Sciatic nerve (tissue), 2 donors: ENCODE measurements at places on chromosomes 1 and 21.

GRCh38 chr21:38661889-38662568, 143.7 kb upstream of the ETS2 start:
- no peak for DNase-seq

- DNase-seq = no peak
Measured at GRCh38 chr1:64192290-64192689, 11.1 kb upstream of the UBE2U start.

- DNase-seq = no peak
Measured at GRCh38 chr1:55369474-55369873, 154.3 kb upstream of the USP24 start.

- DNase-seq = no peak
Measured at GRCh38 chr1:242240691-242241090, 241.8 kb upstream of the MAP1LC3C start.

GRCh38 chr21:28798798-28799197, 193.9 kb downstream of the LTN1 start:
- DNase-seq = no peak

- no peak for DNase-seq
Measured at GRCh38 chr1:39650431-39650830, 11.0 kb upstream of the HEYL start.

DNA sequence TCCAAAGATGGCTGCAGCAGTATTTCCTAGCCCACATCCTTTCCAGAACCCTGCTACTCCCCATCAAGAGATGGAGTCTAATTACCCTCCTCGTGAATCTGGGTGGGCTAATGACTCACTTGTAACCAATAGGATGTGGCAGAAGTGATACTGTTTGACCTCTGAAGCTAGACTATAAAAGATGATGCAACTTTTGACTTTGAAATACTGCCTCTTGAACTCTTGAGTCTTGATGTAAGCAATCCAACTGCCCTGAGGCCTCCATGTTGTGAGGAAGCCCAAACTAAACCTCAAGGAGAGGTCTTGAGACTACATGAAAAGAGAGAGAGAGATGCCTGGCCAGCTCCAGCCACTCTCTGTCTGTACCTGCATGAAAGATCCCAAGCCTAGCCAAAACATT, 29.5 kb downstream of the LMO4 start:
- DNase-seq = no peak

- no peak for DNase-seq
Measured at GRCh38 chr1:199549421-199549820, 478.1 kb upstream of the NR5A2 start.

DNA sequence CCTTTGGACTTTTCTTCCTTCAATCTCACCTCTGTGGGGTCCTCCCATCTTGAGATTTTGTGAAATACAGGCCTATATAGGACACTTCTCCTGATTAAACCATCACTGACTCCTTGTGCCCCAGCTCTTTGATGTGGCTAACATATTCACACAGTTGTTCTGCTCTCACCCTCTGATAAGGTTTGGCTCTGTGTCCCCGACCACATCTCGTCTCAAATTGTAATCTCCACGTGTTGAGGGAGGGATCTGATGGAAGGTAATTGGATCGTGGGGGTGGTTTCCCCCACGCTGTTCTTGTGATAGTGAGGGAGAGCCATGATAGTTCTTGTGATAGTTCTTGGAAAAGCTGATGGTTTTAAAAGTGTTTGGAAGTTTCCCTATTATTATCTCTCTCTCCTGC, 19.7 kb downstream of the LRRC7 start:
- DNase-seq = no peak

DNA sequence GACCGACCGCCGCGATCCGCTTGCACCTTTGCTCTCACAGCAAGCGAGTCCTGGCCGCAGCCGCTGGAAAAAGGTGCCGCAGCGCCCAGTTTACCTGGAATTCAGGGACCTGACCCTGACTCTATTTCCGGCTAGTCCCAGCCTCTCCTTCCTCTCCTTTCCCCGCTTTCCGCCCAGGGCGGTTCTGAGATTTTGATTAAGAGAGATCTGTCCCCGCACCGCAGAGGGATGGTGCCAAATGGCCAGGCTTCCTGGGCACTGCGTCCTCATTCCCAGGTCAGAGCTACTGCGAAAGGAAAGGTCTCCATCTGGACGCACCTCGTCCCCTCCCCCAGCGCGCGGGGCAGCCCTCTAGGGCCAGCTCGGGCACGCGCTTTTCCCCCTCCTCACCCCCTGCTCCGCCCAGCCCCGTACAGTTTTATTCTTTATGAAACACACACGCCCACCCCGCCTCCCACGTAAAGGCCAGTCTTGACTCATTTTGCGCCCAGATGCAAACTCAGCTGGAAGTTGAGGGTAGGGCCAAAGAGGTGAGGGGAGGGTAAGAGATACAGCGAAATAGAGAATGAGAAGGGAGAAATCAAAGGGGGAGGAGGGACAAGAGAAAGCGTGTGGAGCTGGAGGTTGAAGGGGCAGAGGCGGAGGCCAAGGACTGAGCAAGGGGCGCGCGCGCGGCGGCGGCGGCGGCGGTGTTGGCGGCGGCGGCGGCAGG, 411.8 kb upstream of the ESRRG start:
- DNase-seq = no peak

DNA sequence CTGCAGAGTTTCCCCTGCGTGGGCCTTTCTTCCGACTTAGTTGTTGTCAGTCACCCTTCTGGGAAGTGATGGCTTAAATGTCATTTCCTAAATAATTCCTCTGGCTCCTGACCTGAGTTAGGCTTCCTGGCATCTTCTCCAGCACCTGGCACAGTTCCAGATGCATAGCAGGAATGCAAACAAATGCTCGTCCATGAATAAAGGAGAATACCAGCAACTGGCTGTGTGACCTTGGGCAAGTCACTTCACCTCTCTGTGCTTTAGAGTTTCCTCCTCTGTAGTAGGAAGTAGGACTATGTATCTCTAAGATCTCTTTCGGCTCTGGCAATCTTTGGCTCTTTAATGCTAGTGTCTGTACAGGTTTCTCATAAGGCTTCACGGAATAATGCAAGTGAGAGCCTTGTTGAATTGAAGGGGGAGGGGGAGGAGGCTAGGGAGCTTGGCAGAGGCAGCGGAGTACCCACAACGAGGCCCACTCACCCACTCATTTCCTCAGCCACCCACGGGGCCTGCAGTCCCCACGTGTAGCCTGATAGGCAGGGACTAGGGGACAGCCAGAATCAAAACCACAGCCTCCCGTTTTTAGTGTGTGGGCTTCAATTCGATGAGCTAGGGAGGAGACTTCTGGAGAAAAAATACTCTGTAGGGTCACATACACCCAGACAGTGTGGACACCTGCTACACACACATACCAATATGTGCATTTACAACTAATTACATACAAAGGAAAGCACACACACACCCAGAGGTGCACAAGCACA, 48.1 kb downstream of the TENT5C start:
- DNase-seq = no peak

DNA sequence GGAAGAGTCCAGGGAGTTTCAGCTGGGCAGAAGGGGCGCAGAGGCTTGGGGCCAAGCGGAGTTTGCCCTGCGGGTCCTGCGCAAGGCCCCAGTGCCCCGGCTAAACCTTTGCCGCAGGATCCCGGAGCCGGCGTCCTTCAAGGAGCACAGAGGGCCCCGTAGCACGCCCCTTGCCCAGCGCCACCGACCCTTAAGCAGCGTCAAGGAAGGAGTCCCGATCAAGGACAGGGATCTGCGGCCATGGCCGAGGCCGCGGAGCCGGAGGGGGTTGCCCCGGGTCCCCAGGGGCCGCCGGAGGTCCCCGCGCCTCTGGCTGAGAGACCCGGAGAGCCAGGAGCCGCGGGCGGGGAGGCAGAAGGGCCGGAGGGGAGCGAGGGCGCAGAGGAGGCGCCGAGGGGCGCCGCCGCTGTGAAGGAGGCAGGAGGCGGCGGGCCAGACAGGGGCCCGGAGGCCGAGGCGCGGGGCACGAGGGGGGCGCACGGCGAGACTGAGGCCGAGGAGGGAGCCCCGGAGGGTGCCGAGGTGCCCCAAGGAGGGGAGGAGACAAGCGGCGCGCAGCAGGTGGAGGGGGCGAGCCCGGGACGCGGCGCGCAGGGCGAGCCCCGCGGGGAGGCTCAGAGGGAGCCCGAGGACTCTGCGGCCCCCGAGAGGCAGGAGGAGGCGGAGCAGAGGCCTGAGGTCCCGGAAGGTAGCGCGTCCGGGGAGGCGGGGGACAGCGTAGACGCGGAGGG, 520 bp downstream of the CLIC6 start:
- no peak for DNase-seq
